ENCODE measurements at places on chromosomes 11 and 22. TPM values are rescaled to one million over a fixed set of nuclear protein-coding genes. Genes with fewer than 3 reads are reported as not detected.

GRCh38 chr11:69497221-69497787 is 15.8 kb downstream of the LINC01488 start:
- no peaks in the 10 kb centered on the region for H3K4me1 ChIP-seq
- no peak overlapping the region for H3K27ac ChIP-seq
- H3K27me3 ChIP-seq: peaks cover 13% of the 10 kb centered on the region
- no peaks in the 10 kb centered on the region for H3K36me3 ChIP-seq
- H3K4me3 ChIP-seq: no peak overlapping the region
- DNase-seq: no peak

- DNase-seq: no peak
- no peaks in the 10 kb centered on the region for H3K36me3 ChIP-seq
- H3K27ac ChIP-seq: no peak overlapping the region
- no peaks in the 10 kb centered on the region for H3K27me3 ChIP-seq
- H3K4me1 ChIP-seq: no peaks in the 10 kb centered on the region
- H3K4me3 ChIP-seq: no peak overlapping the region
Observed at GRCh38 chr11:126390272-126390867, 34.9 kb downstream of the ST3GAL4 start.

Gene CRYBB2
- total RNA-seq: 0.51 TPM

DNA sequence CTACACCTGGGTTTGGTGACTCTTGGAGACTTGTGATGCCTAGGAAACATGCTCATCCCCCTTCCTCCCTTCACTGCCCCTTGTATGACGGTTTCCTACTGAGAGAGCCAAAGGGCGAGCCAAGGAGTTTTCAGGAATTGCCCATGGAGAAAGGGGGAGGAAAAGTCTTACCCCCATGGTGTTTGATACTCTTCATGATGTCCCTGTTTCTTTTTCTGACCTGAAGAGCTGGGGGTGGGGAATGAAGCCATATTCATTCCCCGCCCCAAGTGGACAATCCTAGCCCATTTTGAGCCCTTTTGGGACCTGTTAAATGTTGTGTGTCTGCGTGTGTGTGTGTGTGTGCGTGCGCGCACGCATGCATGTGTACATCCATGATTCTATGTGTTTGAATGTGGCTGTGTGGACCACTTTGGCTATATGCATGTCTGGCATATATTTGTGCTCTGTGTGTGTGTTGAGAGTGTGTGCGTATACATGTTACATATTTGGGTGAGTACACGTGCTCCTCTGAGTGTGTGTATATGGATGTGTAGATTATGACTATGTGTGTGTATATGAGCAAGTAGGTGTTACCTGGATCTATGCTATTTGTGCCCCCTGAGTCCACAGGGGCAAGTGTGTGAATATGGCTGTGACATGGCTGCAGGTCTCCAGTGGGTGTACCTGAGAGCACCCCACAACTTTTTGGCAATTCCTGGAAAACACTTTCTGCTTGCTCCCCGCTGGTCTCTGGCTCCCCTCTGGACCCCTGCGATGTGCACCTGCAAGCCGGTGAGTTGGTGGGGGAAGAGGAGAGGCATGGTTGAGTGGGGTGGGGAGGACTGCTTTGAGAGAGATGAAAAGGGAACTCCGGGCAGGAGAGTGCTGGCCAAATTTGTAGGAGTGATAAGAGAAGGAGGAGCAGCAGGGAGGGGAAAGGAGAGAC is 24.6 kb downstream of the OTOG start:
- no peak for DNase-seq
- H3K27me3 ChIP-seq: peaks cover 18% of the 10 kb centered on the region
- no peak overlapping the region for H3K27ac ChIP-seq
- no peaks in the 10 kb centered on the region for H3K4me1 ChIP-seq
- no peak overlapping the region for H3K4me3 ChIP-seq

DNA sequence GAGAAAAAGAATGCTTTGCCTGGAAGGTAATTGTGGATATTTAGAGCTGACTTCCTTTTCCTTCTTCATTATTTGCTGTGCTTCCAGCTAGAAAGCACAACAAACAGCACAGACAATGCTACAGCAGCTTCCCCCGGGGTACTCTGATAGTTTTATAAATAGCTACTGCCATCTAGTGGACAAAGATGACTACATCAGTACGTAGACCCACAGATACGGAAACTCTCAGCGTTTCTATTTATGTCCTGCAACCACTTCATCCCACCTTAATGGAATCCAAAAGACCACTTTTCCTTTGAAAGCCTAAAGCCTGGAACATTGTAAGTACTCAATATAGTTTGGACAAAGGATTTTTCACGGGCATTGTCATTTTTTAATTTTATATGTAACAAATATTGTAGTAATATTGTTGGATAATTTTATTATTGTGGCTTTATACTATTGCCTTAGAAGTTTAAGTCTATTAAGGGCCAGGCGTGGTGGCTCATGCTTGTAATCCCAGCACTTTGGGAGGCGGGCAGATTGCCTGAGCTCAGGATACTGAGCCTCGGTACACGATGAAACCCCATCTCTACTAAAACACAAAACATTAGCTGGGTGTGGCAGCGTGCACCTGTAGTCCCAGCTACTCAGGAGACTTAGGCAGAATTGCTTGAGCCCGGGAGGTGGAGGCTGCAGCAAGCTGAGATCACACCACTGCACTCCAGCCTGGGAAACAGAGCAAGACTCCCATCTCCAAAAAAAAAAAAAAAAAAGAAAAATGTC is 7.5 kb downstream of the HSPA8 start:
- H3K27me3 ChIP-seq: no peaks in the 10 kb centered on the region
- H3K27ac ChIP-seq: peak overlapping the region; percentile 66
- peaks cover 36% of the 10 kb centered on the region for H3K36me3 ChIP-seq
- H3K4me1 ChIP-seq: peaks cover 54% of the 10 kb centered on the region
- no peak overlapping the region for H3K4me3 ChIP-seq

GRCh38 chr11:79244241-79244772 is 196.5 kb downstream of the TENM4 start:
- no peak overlapping the region for H3K4me3 ChIP-seq
- no peaks in the 10 kb centered on the region for H3K27me3 ChIP-seq
- no peak overlapping the region for H3K27ac ChIP-seq
- no peaks in the 10 kb centered on the region for H3K36me3 ChIP-seq

DNA sequence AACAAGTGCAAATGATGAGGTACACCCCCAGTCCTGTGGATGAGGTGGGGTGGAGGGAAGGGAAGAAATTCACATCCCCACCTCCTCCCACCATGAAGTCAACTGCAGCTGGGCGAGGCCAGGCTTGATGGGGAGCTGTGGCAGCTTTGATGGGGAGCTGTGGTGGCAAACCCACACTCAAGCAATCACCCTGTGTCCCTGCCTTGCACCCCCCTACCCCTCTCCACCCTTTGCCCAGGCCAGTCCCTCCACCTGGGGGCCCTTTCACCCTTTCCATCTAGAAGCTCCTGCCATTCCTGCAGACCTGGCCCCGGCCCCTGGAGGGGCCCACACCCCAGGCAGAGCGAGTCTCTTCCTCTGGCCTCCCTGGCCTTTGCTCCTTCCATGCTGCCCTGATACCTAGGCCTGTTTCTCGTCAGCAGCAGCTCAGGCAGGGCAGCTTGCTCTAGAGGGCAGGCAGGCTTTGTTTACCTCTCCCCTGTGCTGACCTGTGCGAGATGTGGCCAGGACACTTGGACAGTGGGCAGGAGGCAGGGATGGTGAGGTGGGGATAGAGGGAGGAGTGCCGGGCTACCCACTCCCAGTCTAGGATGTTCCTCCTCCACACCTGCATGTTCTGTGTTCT is 4.5 kb upstream of the FGF3 start:
- no peak overlapping the region for H3K27ac ChIP-seq
- H3K4me3 ChIP-seq: no peak overlapping the region
- no peak for DNase-seq
- peaks cover 22% of the 10 kb centered on the region for H3K27me3 ChIP-seq
- H3K36me3 ChIP-seq: no peaks in the 10 kb centered on the region
- H3K4me1 ChIP-seq: no peaks in the 10 kb centered on the region

Gene HEPHL1
- total RNA-seq: not detected

DNA sequence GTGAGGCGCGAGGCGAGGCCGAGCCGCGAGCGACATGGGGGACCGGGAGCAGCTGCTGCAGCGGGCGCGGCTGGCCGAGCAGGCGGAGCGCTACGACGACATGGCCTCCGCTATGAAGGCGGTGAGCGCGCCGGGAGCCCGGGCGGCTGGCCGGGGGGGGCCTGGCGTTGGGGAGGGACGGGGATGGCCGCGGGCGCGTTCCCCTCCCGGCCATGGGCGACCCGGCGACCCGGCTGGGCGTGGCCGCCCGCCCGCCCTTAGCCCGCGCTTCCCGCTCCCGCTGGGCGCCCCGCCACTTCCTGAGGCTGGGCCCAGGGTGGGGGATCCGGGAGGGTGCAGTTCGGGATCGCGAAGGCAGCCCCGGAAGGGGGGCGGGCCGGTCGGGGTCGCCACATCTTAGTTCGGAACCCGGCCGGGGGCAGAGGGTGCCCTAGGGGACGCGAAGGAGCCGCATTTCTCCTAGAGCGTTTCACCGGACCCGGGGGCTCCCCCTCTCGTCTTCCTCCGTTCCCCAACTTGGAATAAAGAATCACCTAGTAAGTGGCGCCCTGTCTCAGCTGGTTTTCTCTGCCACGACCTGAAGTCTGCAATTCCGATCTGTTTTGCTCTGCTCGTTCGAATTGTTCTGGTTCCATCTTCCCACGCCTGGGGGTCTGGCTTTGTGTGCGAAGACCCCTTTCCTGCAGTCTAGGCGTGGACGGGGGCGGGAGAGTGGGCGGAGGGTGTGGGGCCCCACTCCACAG is 536 bp downstream of the YWHAH start:
- peaks cover 3% of the 10 kb centered on the region for H3K36me3 ChIP-seq
- no peaks in the 10 kb centered on the region for H3K27me3 ChIP-seq
- H3K4me1 ChIP-seq: peaks cover 30% of the 10 kb centered on the region
- H3K27ac ChIP-seq: no peak overlapping the region

DNA sequence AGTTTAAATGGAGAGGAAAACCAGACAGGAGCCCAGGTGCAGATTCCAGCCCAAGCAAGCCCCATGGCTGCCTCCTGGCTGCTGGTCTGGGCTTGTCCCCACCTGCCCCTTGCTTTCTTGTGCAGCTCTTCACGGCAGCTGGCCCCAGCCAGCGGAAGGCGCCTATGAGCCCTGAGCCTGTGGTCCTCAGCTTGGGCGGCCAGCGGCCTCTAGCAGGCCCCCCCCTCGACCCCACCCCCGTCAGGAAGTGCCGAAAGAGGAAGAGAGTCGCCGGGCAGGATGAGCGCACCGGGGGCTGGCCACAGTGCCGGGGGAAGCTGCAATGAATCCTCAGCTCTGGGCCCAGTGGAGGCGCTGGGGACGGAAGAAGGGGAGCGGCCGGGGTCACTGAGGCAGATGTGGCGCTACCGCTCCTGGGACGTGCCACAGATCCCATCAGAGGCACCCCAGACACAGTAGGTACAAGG is 2.1 kb upstream of the DGKZ start:
- peaks cover 76% of the 10 kb centered on the region for H3K4me1 ChIP-seq
- H3K27me3 ChIP-seq: no peaks in the 10 kb centered on the region
- peak overlapping the region; percentile 90 for H3K4me3 ChIP-seq

- peak overlapping the region; percentile 99 for H3K27ac ChIP-seq
- peaks cover 48% of the 10 kb centered on the region for H3K36me3 ChIP-seq
- H3K4me1 ChIP-seq: peaks cover 95% of the 10 kb centered on the region
Observed at GRCh38 chr22:37220543-37220981, 8.3 kb upstream of the SSTR3 start.

Gene MMP27
- not detected for total RNA-seq

DNA sequence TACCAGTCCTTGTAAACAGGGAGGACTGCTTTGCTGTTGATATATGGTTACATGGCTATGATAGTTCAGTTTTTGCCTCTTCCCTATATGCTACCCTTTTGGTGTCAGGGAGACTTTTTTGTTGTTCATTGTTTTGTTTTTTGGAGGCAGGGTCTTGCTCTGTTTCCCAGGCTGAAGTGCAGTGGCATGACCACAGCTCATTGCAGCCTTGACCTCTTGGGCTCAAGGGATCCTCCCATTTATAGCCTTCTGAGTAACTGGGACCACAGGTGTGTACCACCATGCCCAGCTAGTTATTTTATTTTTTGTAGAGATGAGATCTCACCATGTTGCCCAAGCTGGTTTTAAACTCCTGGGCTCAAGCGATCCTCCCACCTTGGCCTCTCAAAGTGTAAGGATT is 38.6 kb upstream of the SPTBN2 start:
- H3K27me3 ChIP-seq: no peaks in the 10 kb centered on the region
- DNase-seq: no peak
- no peak overlapping the region for H3K4me3 ChIP-seq
- H3K36me3 ChIP-seq: no peaks in the 10 kb centered on the region

Gene GSTT2B
- total RNA-seq: not detected
